ENCODE measurements at places on chromosomes 6 and 20.

- peak; percentile 96 for DNase-seq
These were observed 93.2 kb upstream of the PTPN1 start for GRCh38 chr20:50417023-50417329.

DNA sequence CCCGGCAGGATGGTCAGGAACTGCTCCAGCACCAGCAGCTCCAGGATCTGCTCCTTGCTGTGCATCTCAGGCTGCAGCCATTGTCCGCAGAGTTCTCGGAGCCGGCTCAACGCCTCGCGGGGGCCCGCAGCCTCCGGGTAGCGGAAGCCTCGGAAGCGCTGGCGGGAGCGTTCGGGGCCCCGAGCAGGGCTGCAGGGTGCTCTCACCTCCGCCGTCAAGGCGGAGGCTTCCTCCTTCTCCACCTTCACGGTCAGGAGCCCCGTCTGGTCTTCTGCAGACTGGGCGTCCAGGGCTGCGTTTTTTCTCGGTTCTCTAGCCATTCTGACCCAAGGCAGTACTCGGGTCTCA lies 434 bp downstream of the ZKSCAN4 start:
- DNase-seq = peak; percentile 25

DNA sequence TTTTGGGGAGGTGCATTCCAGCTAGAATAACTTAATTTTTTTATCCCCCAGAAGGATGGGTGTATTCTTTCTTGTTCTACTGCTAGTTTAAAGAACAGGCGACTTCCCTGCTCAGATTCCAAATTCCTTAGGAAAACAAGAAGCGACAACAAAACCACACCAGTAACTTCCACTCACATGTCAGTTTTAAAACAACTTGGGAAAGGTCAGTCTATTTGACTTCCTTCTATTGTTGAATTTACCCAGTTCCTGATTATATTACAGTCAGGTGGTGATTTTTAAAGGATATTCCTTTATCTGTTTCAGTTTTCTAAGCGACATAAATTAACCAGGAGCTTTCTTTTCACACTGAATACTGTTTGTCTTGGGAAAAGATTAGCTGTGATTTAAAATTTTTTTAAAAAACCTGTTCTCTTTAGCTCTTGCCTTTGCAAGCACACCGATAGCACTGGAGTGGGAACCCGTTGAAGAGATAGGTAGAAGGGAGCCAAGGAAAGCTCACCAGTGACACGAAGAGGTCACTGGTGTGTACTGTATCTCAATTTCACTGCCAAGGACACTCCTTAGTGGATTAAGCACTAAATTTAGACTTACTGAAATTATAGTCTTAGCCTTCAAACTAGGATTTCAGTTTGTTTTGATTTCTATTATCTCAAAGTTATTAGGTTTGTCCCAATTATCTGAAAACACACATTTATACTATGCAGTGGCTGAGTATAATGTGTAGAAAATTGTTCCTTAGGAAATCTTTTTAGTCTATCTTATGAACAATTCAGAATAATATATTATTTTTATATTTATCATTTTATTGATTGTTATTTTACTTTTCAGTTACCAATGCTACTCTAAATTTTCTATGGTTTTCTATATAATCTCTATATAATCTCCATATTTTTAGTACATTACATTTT lies 22.3 kb downstream of the MARCKS start:
- peak; percentile 89 for DNase-seq

- peak; percentile 90 for DNase-seq
These were observed 125.6 kb downstream of the FIG4 start for GRCh38 chr6:109816452-109817374.

GRCh38 chr6:52325695-52326471 lies 36.1 kb upstream of the PAQR8 start:
- DNase-seq = peak; percentile 74

GRCh38 chr6:2514965-2515543 lies 235.7 kb downstream of the MYLK4 start:
- no peak for DNase-seq

DNA sequence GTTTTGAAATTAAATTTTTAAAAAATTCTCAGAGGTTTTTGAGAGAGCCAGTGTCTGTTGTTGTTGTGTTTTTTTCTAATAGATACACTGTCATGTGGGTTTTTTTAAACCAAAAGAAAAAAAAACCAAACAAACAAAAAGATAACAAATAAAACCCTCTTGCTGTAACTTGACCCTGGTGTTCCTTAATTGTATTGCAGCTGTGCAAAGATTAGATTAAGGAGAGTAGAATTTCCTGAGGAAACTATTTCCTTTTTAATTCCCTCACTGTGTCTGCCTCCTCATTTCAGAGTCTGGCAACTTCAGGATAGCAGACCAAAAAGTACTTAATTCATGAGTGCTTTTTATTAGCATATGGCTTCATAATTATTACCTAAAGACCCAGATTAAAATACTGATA lies 281.9 kb downstream of the EPM2A start:
- no peak for DNase-seq

DNA sequence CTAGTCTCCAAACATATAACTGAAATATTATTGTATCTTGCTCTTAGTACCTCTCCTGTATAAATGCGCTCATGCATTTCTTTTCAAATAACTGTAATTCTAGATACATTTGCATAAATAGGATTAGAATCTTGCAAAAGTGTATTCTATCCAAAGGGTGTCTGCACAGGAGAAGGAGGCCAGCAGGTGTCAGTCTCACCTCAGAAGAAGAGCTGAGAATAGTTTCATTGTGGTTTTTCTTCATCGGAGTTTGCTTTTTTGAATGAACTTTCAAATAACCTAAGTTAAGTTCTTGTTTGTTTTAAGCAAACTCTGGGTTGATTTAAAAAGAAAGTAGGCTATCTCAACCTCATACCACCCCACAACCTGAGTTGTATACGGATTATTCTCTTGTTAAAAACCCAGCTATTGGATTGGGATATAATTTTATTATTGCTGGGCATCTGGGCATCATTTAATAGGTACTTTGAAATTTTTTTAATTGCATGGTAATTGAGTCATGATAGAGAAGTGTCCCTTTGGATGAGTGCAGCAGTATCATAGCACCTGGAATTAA lies 125.0 kb upstream of the MLIP start:
- DNase-seq = peak; percentile 74

DNA sequence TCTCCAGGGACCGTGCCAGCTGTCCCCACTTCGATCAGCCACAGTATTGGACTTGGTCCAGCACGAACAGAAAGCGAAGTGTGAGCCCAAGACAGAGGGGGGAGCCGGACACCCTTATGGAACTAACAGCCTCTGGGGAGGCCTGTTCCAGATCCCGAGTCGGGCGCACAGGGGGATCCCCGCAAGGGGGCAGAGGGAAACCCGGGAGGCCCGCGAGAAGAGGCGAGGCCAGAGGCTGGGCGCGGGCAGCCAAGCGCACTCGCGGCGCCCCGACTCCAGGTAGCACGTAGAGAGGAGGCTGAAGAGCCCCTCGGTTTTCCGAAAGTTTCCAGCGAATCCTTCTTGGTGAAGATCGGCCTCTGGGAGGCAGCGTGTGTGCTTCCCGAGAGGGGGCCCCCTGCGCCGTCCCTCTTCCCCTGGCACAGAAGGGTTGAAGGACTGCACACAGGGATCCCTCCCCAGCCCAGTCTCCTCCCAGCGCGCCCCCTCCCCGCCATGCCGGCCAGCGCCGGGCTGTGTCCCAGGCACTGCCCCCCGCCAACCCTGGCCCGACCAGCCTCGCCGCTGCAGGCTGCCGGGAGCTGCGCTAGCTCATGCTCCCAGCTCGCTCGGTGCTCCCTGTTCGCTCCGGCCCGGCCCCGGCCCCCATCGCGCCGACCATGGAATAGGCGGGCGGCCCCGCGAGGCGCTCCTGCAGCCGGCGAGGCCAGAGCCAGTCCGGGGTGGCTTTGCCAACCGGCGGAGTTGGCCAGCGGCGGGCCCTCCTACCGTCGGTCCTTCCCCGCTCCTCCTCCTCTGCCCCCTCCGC lies 577 bp upstream of the SLC24A3 start:
- peak; percentile 32 for DNase-seq

DNA sequence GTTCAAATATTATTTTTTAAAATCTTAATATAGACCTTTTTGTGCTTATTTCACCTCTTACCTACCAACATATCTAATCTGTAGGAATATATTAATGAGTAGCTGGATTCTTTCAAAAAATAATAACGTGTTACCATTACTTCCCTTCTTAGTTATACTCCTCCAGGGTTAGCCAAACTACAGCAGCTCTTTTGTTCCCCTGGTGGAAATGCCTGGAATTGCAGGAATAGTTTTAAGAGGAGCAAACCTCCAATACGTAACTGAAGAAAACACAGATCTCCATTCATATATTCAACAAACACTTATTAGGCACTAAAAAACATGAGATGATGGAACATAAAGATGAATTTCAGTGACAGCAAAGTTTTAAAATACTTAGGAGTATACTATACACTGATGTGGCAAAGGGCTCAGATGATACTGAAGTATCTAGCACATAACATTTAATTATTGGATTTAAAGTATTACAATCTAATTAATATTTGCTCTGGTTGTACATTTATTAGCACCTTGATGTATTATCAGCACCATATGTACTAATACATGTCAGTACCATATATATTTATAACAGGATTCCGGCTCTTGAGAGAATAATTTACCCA lies 78.3 kb downstream of the TBX18 start:
- peak; percentile 54 for DNase-seq

GRCh38 chr20:62198496-62198895 lies 15.7 kb downstream of the MTG2 start:
- no peak for DNase-seq

- no peak for DNase-seq
These were observed 182.8 kb downstream of the GRM1 start for GRCh38 chr6:146211646-146212045.

GRCh38 chr6:134642279-134642678 lies 307.6 kb downstream of the ALDH8A1 start:
- DNase-seq = no peak

DNA sequence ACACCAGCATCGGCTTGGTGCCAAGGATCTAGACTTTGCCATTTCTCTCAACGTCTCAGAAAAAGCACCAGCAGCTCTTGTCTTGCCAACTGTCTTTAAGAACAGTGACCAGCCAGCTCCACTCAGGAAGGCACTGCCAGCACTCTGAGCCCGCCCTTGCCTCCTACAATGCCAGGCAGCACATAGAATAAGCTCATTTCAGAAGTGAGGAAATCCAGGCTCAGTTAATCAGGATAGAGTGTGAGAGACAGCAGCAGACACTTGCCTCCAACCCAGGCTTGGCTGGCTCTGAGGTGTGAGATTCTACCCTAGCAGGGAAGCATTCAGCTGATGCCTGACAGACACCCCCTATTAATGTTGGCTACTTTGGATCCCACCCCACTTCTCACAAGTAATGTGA lies 4.3 kb upstream of the SYNDIG1 start:
- peak; percentile 6 for DNase-seq

DNA sequence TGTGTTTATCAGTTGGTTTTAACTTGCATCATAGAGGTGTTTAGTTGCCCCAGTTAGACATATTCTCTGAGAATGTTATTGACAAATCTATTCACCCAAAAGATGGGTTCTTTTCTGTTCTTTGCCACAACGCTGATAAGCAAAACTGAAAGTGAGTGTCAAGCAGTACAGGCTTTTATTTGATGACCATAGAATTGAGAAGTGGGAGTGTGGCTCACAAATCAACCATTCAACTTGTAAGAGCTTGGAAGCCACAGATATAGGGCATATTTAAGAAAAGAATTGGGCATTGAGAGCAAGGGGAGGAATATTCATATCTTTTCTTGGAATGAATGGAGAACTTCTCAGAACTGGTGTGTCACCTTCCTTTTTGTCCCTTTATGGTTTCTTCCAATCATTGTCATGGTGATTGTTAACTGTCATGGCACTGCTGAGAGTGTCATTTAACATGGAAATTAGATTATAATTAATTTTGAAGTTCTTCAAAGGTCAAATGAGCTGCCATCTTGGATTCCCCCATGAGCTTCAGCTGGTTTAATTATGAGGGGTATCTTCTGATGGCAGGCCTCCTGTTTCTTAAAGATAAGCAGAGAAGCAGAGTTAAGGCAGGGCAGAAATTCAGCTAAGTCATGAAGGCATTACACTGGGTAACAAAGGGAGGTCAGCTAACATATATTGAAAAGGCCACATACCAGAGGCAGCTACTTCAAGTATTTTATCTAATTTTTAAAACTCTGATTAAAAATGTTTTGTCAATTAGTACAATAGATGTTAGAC lies 254.0 kb upstream of the HTR1E start:
- no peak for DNase-seq

- DNase-seq = peak; percentile 24
These were observed 93.6 kb downstream of the TMEM242 start for GRCh38 chr6:157229713-157230112.
